Central memory CD4-positive, alpha-beta T cell (primary cell): ENCODE measurements at places on chromosomes 12 and 14.
A peak's percentile ranks its signal among the peaks of the same experiment; 100 is the strongest.

DNA sequence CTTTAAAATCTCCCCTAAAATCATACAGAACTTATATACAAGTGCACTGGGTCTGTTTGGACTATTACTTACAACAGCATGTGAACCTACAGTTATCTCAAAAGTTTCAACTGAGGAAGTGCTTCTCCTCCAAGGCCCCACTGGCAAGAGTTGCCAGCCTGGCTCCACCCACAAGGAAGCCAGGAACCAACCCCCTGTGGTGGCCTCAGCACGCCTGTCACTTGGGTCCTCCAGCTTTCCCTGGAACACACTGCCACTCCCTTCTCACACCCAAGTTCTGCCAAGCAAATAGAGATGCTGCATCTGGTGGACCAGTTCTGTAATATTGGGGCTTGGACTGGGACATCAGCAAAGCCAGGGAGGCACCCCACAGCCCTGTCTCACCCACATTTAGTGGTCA lies 115.4 kb downstream of the GCH1 start:
- no peak for DNase-seq

DNA sequence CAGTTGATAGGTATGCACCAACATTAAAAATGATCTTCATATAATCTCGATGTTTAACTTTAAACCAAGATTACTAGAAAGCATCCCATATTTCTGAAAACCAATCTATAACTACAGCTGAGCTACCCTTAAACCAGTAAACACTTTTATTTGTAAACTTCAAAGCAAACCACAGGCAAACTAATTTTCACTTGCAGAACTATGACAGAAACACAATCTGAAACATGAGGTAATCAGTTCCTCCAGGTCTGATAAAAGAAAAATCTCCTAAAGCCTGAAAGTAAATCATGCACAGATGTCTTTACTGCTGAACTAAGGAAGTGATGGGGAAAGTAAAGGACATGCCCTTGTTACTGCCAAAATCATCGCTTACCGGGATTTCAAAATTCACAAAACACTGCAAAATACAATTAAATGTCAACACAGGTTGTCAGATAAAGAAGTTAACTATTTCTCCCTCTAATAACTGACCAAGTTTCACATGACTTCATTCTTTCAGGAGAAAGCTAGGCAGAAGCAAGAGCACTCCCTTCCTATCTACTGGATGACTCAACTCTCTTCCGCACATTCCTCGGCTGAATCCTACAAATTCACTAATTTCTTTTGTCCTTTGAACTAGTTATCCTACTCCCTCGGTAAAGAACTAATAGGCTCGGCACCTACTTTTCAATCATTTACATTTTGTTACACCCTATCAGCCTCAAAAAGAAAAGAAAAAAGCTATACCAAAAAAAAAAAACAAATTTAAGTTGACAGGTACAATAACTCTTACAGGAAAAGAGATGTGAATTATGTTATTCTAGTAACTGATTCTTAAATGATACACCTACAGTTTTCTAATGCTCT lies 1.4 kb downstream of the EEA1 start:
- DNase-seq = peak; percentile 33

DNA sequence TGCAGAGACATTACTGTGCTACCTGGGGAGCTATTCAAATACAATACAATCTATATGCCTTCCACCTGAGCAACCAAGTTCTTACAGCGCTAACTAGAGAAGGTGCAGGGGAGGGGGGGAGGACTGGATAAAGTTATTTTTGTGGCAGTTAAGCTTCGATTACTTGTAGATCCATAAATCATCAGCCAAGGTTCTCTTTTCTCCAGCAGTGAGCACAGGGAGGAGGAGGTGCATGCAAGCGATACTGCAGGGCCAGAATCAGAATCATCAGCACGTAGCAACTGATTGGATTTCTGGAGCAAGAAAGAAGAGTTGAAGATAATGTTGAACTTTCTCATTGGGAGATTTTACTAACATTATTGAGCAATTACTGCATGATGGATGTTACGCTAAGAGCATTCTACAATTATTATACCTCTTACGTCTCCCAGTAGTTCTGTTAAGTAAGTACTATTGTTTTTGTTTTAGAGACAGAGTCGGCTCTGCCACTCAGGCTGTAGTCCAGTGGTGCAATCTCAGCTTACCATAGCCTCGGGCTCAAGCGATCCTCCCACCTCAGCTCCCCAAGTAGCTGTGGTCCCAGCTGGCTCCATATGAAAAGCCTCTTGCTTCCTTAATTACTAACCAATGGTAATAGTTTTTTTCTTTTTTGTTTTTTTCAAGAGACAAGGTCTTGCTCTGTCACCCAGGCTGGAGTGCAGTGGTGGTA lies 74.6 kb upstream of the EEA1 start:
- DNase-seq = no peak

GRCh38 chr12:53255996-53256395 lies 12.1 kb upstream of the ESPL1 start:
- DNase-seq = no peak

DNA sequence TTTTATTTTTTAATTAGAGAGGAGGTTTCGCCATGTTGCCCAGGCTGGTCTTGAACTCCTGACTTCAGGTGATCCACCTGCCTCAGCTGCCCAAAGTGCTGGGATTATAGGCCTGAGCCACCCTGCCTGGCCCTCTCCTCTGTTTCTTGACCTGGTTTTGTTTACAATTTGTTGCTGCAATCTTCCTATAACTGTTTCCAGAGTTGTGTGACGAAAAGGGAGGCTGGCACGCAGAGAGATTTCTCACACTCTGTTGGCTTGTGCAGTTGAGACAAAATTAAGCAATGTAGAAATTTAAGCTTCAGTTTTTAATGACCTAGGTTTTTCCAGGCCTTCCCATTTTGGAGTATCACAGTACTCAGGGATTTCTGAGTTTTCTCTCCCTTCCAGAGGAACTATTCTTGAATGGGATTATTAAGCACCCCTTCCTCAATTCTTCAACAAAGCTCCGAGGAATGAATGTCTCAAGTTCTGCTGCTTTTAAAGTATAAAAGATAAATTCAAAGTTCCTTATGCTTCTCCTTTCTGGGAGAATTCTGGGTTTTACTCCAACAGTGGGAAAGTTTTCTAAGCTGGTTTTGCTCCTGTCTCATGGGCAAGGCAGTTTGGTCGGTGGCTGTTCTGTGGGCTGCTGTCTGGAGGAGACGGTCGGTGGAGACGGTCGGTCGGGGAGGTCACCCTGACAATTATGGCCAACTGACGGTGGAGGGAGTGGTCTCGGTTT lies 20.4 kb upstream of the FOS start:
- DNase-seq = no peak

- no peak for DNase-seq
Measured at GRCh38 chr14:34064349-34064748, 113.5 kb upstream of the EGLN3 start.

DNA sequence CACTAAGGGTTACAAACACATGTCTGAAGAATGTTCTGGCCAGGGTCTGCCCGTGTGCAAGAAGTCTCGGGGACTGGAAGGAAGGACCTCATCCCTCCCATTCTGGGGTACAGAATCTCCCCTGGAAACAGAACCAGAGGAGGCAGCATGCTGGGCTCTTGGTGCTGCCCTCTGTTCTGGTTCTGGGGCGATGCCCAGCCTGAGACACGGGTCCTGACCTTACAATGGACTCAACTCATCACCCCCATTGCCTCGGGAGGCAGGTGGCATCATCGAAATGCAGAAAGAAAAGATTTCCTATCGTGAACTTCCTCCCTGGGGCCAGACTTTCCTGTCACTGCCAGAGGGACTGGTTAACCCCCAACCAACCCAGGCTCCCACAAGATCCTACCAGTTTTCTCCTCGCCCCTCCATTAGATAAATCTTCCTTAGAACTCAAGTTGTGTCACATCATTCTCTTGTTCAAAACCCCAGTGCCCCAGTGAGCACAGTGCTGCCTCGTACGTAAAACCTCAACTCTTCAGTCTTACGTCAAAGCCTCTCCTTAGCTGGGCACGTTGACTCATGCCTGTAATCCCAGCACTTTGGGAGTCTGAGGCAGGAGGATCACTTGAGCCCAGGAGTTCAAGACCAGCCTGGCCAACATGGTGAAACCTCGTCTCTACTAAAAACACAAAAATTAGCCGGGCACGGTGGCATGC lies 52.1 kb downstream of the PSMA6 start:
- DNase-seq = no peak

DNA sequence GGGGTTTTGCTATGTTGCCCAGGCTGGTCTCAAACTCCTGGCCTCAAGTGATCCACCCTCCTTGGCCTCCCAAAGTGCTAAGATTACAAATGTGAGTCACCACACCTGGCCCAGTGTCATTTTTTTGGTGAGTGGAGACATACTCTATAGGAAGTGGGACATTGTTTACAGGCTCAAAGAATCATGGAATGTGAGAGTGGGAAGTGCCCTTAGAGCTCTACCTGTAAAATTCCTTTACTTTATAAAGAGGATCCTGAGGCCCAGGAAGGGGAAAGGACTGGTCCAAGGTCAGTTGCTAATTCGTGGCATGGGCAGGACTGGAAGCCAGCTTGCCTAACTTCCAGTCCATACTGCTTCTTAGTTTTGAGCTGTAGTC lies 8.7 kb upstream of the ADCK1 start:
- no peak for DNase-seq

GRCh38 chr12:8453021-8453513 lies 2.7 kb upstream of the CLEC6A start:
- DNase-seq = no peak

DNA sequence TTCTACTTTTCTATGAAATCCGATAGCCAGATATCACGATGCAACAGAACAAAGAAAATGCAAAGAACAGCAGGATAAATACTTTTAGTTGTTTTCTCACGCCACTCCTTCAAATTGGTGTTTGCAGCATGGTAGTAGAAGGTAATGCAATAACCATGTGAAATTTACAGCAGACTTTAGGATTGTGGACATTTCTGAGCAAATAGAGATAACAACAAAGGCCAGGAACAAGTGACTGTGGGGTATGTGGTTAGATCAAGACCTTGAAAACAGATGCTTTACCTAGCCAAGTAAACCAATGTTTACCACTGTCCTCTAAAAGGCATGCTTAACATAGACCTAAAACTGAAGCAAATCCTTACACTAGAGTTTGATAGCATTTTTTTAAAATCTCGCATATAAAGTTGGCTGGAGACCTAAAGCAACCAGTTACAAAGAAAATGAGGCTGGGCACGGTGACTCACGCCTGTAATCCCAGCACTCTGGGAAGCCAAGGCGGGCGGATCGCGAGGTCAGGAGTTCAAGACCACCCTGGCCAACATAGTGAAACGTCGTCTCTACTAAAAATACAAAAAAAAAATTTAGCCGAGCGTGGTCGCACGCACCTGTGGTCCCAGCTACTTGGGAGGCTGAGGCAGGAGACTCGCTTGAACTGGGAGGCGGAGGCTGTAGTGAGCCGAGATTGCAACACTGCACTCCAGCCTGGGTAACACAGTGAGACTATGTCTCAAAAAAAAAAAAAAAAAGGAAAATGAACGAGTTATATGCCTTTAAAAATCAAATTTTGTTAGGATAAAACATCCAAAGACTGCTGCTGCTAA lies 123.2 kb upstream of the FOXN3 start:
- no peak for DNase-seq

DNA sequence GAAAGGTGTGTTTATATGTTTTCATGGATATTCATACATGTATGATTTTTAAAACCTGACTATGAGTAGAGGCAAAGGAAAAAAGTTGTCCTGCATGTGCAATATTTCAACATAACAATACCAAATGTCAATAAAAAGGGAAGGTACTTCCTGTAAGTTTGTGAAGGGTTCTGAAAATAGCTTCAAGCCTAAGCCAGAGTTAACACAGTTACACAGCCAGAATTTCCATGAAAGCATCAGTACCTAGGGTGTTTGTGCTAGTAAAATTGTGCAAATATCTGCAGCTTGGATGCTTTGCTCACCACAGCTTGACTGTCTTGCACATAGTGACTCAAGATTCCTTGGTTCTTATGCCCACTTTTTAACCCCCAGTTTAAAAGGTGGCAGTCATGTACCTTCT lies 193.1 kb upstream of the FAR2 start:
- no peak for DNase-seq

DNA sequence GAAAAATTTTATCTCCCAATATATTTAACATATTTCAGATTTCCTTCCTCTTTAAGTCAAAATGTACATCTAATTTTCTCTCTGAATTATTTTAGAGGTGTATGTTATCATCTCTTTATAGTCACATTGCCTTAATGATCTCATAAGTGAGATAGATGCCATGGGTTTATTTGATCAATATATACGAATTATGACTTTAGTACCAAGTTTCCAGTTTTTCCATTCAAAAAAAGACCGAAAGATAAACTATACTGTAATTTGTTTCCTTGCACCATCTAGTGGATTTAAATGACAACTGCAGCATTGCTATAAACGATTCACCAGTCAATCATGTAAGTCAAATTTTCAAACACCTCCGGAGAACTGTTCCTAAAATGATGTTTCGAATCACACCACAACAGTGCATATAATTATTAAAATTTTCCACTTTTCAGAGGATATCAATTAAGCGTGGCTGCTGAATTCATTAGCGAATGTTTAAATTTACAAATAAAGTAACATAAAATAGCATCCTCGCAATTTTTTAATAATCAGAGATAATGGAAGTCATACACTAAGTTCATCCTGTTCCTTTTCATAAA lies 419 bp upstream of the ATXN7L3B start:
- no peak for DNase-seq

DNA sequence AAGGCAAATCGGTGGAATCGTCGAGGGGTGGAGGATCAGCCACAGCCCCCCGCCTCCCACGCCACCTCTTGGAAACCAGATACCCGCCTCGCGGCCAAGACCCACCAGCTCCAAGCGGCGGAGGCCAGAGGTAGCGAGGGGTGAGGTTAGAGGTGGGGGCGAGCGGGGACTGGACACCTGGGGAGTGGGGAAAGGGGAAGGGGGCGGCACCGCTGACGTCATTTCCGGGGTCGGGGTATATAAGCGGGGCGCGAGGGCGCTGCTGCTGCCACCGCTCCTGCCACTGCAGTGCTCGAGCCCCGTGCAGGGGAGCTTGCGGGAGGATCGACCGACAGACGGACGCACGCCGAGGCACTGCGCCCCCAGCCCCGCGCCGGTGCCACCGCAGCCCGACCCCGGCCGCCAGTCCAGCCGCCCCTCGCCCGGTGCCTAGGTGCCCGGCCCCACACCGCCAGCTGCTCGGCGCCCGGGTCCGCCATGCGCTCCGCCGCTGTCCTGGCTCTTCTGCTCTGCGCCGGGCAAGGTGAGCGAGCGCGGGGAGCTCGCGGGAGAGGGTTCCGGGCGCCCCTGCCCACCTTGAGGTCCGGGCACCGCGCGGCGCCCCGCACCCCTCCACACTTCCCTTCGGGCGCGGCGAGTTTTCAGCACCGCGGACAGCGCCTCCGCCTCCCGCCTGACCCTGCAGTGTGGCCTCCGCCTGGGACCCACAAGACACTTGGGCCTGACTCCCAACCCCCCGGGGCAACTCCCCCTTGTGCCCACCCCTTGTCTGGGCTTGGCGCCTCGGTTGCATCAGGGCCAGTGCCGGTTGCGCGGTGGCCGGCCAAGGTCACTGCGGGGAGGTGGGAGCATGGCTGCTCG lies at the start of gene CHGA:
Gene CHGA, plus strand, starts transcription at position 268 of the 861 bp plus-strand sequence. Its CDS starts 210 bp downstream, at position 478.
- peak; percentile 15 for DNase-seq

DNA sequence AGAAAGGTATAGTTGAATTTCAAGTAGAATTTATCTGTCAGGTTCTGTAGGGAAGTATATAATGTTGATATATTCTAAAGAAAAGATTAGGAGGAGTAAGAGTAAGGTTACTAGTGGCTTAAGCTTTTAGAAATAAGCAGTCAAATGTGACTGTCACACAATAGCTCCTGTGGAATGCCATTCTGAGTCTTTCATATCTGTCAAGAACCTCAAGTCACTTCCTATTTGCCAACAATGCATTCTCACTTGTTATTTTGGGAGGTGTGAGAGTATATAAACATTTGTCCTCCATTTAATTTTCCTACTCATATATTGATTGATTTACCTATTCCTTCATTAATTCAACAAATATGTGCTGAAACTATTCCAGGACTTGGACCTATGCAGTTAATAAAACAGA lies 11.7 kb downstream of the CLEC9A start:
- DNase-seq = no peak
